ENCODE measurements at places on chromosomes 4 and X. TPM values are rescaled to one million over a fixed set of nuclear protein-coding genes. Genes with fewer than 3 reads are reported as not detected.

The MAGEA8 gene
- not detected for total RNA-seq

The OTC gene
- not detected for total RNA-seq

The SMPX gene
- not detected for total RNA-seq

The PF4V1 gene
- total RNA-seq: not detected

DNA sequence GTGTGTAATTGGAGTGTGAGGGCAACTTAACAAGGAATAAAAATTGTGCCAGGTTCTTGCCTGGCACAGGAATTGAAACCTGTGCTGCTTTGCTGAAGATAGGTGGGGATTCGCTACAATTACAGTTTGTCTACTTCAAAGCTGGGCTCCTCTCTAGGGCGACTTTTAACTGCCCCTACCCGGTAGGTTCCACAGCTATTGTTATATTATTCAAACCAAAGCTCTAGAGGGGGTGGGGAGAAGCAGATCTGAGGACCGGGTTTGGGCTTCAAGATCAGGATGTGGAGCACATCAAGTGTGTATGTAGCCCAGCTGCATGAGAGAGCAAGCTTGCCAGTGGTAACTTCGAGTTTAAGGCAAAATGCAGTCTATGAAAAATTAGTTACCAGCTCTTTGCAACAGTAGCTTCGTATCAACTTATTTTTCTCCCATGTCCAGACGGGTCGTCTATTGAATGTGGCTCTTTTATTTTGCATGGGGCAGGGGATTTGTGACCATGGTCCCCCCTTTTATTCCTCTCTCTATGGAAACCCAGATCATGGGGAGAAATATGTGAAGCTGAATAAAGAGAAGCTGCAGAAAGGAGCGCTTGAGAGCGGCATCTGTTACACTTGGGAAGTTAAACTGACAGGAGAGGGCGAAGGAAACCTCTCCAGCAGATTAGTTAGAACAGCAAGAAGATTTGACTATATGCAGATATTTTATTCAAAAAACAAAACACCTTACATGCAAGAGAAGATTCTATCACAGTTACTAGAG is 3.2 kb upstream of the POU3F4 start:
- H3K4me3 ChIP-seq: no peak overlapping the region
- DNase-seq: no peak
- no peaks in the 10 kb centered on the region for H3K4me1 ChIP-seq
- H3K36me3 ChIP-seq: no peaks in the 10 kb centered on the region

DNA sequence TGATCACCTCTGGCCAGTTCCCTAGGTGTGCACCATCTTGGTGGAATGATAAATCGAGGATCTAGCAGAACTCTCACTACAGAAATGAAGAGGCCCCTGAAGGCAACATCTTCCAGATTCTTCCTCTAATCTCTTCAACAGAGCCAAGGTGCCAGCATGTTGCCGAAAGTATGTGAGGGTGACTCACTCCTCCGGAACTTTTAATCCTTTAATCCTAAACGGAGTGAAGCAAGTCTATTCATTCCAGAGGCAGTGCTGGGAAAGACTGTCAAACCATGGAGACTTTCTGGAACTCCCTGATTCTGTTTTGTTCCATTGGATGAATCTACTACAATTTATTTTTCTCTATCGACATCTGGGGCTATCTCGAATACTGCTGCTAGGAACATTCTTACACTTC is 68.7 kb downstream of the SUPT20HL2 start:
- no peak overlapping the region for H3K27ac ChIP-seq
- peak; percentile 59 for DNase-seq
- no peaks in the 10 kb centered on the region for H3K36me3 ChIP-seq
- H3K4me3 ChIP-seq: no peak overlapping the region
- H3K4me1 ChIP-seq: no peaks in the 10 kb centered on the region

DNA sequence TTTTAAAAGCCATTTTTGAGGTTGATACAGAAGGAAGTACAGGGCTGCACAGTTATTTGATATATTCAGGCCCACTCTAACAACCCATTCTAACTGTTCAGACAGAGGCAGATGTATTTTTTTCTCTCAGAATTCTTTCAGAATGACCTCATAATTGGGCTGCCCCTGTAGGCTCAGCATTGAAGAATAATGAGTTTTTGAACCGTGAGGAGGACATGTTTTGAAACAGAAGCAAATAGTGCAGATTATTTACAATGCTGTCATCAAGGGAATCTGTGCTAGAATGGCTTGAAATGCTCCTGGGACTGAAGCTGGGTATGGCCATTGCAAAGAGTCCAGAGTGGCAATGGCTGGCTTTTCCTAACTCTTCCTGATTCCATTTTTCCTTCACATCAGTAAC is 158.1 kb downstream of the SOX3 start:
- no peak overlapping the region for H3K4me3 ChIP-seq
- H3K36me3 ChIP-seq: no peaks in the 10 kb centered on the region
- H3K27me3 ChIP-seq: peaks cover 4% of the 10 kb centered on the region
- no peak for DNase-seq
- no peak overlapping the region for H3K27ac ChIP-seq

DNA sequence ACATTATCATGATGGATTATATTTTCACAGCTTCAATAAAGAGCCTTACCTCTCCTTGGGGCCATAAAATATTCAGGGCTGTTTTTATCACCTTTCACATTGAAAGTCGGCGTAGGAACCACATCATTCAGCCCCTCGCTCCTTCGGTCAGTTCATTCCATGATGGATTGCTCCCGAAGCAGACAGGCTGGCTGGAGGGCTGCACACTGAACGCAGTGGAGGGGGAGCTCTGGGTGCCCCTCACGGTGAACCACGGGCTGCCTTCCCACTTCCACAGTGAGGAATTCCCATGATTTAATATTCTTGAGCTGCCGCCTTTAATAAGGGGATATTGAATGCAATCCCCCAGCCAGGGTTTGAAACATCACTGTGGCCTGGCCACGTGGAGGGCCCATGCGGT is 16.0 kb downstream of the PPP2R2C start:
- no peaks in the 10 kb centered on the region for H3K4me1 ChIP-seq
- no peaks in the 10 kb centered on the region for H3K27me3 ChIP-seq
- no peaks in the 10 kb centered on the region for H3K36me3 ChIP-seq

DNA sequence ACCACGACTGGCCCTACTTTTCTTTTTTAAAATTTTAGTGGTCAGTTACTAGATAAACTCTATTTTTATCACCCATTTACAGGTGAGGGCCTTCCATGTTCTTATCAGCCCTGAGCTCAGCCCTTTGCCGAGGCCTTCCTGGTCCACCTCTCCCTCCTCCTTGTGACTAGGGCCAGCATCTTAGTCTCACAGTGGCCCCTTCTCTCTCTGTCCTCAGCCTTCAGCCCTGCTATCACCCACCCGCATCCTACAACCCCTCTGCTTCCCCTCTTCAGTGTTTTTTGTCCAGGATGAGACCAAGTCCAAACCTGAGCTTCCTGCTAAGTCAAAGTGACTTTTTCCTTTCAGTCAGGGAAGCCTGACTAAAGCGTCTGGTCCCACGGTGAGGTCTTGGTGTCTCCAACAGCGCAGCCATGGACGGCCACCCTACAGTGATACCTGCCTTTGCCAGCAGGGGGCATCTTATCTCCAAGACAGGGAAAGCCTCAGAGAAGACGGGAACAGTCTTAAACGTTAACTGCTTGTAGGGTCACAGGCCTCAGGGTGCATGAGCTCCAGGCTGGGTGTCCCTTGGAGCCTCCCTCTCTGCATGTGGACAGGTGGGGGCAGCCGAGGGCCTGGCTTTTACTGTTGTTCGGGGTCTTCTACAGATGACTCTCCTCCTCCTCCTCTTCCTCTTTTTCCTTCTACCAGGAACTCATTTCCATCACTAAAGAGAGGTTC is 11.7 kb upstream of the GAGE10 start:
- H3K27ac ChIP-seq: no peak overlapping the region
- no peak overlapping the region for H3K4me3 ChIP-seq
- no peaks in the 10 kb centered on the region for H3K27me3 ChIP-seq
- H3K36me3 ChIP-seq: no peaks in the 10 kb centered on the region

- no peak overlapping the region for H3K27ac ChIP-seq
- H3K36me3 ChIP-seq: no peaks in the 10 kb centered on the region
- no peaks in the 10 kb centered on the region for H3K4me1 ChIP-seq
- DNase-seq: no peak
- H3K27me3 ChIP-seq: no peaks in the 10 kb centered on the region
These were observed 23.9 kb upstream of the GATB start for GRCh38 chr4:151784706-151785105.

- no peak for DNase-seq
- no peaks in the 10 kb centered on the region for H3K27me3 ChIP-seq
- peaks cover 14% of the 10 kb centered on the region for H3K4me1 ChIP-seq
- peaks cover 4% of the 10 kb centered on the region for H3K36me3 ChIP-seq
- H3K4me3 ChIP-seq: no peak overlapping the region
- no peak overlapping the region for H3K27ac ChIP-seq
These were observed 5.6 kb downstream of the SEPTIN11 start for GRCh38 chr4:76955182-76955581.

- H3K27me3 ChIP-seq: no peaks in the 10 kb centered on the region
- no peak for DNase-seq
- no peak overlapping the region for H3K27ac ChIP-seq
- peaks cover 6% of the 10 kb centered on the region for H3K4me1 ChIP-seq
- H3K4me3 ChIP-seq: no peak overlapping the region
These were observed 36.7 kb downstream of the SMIM20 start for GRCh38 chr4:25950461-25951389.

- no peak for DNase-seq
- no peaks in the 10 kb centered on the region for H3K36me3 ChIP-seq
- no peak overlapping the region for H3K27ac ChIP-seq
- H3K27me3 ChIP-seq: no peaks in the 10 kb centered on the region
These were observed 487.1 kb downstream of the STPG2 start for GRCh38 chr4:97656044-97656720.

DNA sequence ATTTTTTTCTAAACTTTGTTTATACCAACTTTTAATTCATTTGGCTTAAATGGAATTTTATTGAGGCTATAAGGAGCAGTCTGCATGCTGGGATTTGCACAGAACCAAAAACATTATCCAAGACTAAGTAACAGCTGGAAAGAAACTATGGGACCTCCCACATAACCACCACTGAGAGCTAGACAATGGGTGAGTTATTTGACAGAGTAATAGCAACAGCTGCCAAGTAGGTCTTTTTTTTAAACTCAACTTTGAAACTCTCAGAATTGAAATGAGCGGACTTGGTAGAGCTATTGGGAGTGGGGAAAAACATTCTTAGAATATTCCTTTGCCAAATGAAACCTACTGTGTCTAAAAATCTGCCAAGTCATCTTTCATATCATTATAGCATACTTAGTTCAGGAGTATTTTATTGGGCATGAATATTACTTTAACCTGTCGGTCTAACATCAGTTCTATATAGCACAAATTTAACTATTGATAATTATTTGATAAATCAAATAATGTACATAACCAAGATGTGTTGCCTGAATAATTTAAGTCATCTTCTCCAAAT is 1428.0 kb downstream of the PCDH7 start:
- H3K36me3 ChIP-seq: no peaks in the 10 kb centered on the region
- no peak for DNase-seq
- no peak overlapping the region for H3K27ac ChIP-seq
- H3K4me1 ChIP-seq: no peaks in the 10 kb centered on the region
- no peaks in the 10 kb centered on the region for H3K27me3 ChIP-seq

DNA sequence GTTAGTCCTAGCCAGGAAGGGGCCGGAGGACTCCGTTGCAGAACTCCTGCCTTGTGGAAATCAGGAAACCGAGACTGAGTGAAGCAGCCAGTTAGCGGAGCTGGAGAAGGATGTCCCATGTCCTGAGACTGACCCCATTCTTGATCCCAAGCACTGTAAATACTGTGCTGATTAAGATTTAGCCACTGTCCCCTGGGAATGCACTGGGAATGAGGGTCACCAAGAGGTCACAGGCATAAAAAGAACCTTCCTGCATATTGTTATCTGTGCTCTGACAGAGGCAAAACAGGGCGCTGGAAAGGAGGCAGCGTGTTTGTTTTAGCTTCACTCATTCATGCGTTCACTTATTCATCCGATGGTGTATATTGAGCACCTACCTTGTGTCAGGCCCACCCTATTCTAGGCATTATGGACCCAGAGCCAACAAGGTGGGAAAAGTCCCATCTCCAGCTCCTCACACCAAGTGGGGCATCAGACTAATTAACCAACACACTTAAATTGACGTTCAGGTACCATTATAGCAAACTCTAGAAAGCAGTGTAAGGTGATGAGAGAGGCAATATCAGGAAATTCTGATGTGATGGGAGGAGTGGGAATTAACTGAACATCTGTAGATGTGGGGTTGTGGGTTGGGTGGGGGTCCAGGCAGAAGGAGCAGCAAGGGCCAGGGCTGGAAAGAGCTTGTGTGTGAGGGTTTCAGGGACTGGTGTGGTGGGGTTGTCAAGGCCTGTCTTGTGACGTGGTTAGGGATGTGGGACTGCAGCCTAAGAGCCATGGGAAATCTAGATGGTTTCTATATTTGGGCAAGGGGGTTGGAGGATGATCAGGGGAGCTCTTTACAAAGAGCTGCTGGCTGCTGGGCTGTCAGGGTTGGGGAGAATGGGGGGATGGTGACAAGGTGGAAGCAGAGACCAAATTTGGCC is 10.6 kb upstream of the SLC2A9 start:
- H3K4me1 ChIP-seq: peaks cover 9% of the 10 kb centered on the region
- H3K4me3 ChIP-seq: no peak overlapping the region
- H3K27ac ChIP-seq: peak overlapping the region; percentile 75

GRCh38 chr4:628821-629635 is 3.7 kb downstream of the PDE6B start:
- H3K4me1 ChIP-seq: peaks cover 3% of the 10 kb centered on the region
- H3K27ac ChIP-seq: no peak overlapping the region
- DNase-seq: peak; percentile 35
- H3K4me3 ChIP-seq: no peak overlapping the region
- H3K36me3 ChIP-seq: no peaks in the 10 kb centered on the region
- H3K27me3 ChIP-seq: no peaks in the 10 kb centered on the region

DNA sequence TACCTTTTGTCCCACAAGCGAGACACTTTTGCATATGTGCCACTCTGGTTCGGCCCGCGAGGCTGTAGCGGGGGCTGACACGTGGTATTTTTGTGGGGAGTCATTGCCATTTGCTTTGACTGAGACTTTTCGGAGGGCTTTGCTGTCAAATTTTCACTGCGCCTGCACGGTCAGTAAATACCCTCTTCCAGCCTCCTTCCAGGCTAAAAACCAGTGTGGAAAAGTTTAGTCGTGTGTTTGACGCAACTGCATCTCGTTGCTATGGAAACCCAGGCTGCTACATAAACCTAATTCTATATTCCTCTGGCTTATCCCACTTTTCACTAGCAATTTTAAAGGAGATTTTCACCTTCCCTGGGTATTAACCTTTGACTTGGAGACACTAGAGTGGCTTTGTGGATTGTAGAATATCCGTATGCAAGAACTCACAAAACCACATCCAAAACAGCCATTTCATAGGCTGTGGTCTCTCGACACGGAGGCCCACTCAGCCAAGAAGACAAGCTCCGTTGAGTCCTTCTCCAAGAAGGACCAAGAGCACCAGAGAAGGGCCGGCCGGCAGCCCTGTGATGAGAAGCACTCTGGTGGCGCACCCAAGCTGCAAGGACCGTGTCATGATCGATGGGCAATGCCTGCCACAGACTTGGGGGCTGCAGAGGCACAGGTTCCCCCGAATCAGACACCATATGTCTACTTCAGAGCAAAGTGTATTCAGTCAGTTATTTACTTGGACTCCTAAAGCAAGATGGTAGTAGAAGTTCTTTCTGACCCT is 38.4 kb upstream of the ENPP6 start:
- no peak for DNase-seq
- no peaks in the 10 kb centered on the region for H3K27me3 ChIP-seq
- H3K4me3 ChIP-seq: no peak overlapping the region
- H3K27ac ChIP-seq: peak overlapping the region; percentile 82
